ENCODE measurements at places on chromosomes 16 and 17.

DNA sequence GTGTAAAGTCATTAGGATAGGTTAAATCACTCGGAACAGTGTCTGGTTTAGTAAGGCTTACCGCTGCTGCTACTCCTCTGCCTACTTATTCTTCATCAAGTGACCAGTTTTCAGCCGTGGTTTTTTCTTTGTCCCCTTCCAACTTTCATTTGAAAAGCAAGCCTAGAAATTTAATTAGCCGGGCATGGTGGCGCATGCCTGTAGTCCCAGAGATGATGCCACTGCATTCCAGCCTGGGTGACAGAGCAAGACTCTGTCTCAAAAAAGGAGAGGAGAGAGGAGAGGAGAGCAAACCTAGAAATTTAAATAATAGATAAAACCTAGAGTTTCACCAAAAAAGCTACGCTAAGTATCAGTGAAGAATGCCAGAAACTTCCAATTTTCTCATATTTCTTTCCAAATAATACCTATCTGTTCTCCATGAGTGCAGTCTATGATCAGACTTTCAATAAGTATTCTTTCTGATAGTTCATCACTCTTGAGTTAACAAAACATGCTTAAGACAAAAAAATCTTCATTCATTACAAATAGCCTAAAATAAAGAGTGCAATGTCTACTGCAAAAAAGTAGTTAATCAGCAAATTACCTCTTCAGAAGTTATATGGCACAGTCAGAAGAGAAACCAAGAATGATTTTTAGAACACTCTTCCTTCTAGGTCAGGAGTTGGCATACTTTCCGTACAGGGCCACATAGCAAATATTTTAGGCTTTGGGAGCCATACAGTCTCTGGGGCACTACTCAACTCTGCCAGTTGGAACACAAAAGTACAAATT, 15.1 kb downstream of the ANKFY1 start:
- no peak for DNase-seq

- DNase-seq, result no peak
Measured at GRCh38 chr17:35730400-35731005, 936 bp upstream of the RASL10B start.

- no peak for DNase-seq
Measured at GRCh38 chr16:27377666-27378485, 24.1 kb upstream of the IL21R start.

GRCh38 chr16:49498264-49498663, 124.7 kb downstream of the C16orf78 start:
- no peak for DNase-seq

- no peak for DNase-seq
Measured at GRCh38 chr16:84559311-84559932, 55.0 kb upstream of the MEAK7 start.

DNA sequence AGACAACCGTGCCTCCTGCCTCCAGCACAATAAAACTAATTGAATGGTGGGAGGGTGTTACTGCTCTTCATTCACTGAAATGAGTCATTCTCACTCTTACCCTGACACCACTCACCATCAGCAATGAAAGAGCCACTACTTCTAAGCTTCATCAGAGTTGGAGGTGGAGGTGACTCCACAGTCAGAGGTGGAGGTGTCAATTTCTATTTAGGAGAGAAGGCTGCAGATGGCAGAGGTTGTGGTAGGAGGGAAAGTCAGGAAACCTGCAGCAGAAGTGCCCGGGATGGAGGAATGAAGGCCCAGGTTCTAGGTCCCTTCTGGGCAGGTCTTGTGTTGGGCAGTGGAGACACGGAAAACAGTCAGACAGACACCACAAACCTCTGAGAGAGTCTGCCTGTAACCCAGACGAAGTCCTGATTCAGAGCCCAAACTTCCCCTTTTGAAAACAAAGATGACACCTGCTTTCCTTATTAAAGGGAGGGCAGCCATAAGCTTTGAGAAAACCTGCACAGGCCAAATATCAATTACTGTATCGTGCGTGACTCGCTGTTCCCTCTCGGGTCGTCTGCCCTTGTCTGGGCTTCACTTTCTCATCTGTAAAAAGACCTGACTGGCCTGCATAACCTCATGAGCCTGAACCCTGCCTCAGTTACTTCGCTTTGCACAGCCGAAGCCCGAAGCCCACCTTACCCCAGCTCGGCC, 668 bp downstream of the ATPAF2 start:
- DNase-seq, result no peak

DNA sequence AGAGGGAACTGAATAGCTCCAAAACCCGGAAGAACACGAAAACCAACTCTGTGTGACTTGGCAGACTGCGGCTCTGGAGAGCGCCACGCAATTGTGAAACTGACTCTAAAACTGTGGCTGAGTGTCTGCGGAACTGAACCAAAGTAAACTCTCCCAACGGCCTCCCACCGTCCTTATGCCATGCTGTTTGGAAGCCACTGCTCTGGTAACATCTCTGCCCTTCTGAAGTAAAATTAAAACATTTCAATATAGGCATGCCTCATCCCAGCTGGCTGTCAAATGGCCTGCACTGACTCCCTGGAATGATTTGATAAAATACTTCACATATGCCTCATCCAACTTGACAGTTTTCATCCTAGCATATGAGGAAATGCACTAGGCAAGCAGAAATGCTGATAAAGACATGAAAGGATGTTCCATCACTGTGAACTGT, 70.2 kb downstream of the PARN start:
- no peak for DNase-seq

GRCh38 chr16:8849411-8850011, 19.3 kb downstream of the CARHSP1 start:
- DNase-seq, result no peak

All from stimulated activated CD8-positive, alpha-beta memory T cell treated with anti-CD3 and anti-CD28 coated beads, Interleukin-2, amount 100 ng/mL, for 1 hour (primary cell).